ENCODE measurements at places on chromosomes 1 and 21. TPM values are rescaled to one million over a fixed set of nuclear protein-coding genes. Genes with fewer than 3 reads are reported as not detected.

The FCER1G gene
- 41.6 TPM for total RNA-seq

DNA sequence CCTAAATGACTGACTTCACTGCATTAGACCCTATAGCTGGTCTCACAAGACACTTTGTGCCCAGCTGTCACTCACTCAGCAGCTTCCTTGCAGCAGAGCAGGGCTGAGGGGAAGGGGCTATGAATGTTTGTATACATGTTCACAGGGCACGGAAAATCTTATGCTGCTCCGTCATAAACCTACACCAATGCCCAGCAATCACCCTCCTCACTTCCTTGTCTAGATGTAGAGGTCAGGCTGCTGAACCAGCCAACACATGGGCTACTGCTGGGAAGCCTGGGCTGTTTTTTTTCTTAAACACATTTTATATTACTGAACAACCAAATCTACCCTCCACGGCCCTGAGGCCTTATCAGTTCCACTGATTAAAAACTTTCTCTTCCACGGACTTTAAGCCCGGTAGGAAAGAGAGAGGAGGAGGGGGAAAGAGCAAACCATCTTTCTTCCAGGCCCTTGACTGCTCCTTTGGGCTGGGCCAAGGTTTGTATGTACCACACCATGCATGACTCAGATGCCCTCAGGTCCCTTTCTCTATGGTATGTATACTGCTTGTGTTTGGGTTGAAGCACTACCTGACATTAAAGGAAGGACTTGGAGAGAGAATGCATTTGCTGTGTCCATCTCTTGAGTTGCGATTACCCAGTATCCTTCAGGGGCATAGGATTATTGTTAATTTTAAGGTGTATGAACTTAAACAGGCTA is 12.7 kb downstream of the MTFR1L start:
- H3K4me3 ChIP-seq, result no peak overlapping the region
- no peaks in the 10 kb centered on the region for H3K27me3 ChIP-seq
- no peak for DNase-seq
- H3K27ac ChIP-seq, result no peak overlapping the region
- peaks cover 42% of the 10 kb centered on the region for H3K36me3 ChIP-seq

DNA sequence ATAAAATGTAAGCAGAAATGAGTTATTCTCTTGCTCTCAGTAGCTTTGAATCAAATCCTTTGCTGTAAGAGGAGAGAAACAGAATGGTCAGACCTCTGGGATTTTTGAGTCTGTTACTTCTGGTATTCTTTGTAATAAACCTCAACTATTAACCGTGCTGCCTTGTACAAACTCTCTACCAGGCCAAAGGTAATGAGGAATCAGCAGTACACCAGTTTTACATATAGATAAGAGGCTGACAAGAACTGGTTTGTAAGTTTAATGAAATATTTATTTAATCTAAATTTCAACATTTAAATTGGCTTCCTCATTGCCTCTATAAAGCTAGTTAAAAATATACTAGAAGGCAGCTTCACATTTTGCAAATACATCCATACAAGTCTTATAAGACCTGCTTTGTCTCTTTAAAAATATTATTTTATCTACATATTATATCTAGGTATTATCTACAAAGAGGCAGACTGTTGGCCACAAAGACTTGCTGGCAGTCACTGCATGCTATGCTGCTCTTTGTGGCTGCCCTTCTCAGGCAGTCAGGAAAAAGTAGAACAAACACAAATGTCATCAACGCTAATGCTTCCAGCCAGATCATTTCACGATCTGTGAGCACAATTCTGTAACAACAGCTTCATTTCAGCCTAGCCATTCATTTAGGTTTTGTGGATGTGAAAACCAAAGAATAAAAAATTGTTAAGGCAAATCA is 173.0 kb downstream of the GABPA start:
- no peak overlapping the region for H3K4me3 ChIP-seq
- no peak for DNase-seq
- H3K36me3 ChIP-seq, result peaks cover 5% of the 10 kb centered on the region
- peaks cover 8% of the 10 kb centered on the region for H3K4me1 ChIP-seq

DNA sequence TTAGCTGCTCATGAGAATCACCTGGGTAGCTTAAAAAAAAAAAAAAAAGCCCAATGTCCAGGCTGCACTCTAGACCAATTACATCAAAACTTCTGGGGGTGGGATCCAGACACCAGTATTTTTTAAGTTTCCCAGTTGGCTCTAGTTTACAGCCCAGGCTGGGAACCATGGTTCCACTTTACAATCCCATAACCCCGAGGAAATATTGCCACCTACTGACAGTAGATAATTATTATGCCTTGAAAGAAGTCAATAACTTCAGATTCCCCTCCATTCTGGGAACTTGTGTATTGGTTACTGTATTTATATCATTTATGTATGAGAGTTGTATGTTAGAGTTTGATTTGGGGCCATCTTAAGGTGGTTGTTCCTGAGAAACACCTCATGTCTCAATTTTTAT is 100.2 kb downstream of the SPATA46 start:
- no peak overlapping the region for H3K27ac ChIP-seq
- no peak overlapping the region for H3K4me3 ChIP-seq
- H3K36me3 ChIP-seq, result no peaks in the 10 kb centered on the region
- DNase-seq, result peak; percentile 56

- H3K27ac ChIP-seq, result peak overlapping the region; percentile 18
- no peak overlapping the region for H3K4me3 ChIP-seq
- H3K27me3 ChIP-seq, result no peaks in the 10 kb centered on the region
Measured at GRCh38 chr21:44867999-44868700, 5.3 kb downstream of the PTTG1IP start.

Data from lung (tissue), 17 donors.